ENCODE measurements at places on chromosomes 7 and 10.

GRCh38 chr10:69504576-69505250 lies 53.4 kb downstream of the TSPAN15 start:
- no peak for DNase-seq

DNA sequence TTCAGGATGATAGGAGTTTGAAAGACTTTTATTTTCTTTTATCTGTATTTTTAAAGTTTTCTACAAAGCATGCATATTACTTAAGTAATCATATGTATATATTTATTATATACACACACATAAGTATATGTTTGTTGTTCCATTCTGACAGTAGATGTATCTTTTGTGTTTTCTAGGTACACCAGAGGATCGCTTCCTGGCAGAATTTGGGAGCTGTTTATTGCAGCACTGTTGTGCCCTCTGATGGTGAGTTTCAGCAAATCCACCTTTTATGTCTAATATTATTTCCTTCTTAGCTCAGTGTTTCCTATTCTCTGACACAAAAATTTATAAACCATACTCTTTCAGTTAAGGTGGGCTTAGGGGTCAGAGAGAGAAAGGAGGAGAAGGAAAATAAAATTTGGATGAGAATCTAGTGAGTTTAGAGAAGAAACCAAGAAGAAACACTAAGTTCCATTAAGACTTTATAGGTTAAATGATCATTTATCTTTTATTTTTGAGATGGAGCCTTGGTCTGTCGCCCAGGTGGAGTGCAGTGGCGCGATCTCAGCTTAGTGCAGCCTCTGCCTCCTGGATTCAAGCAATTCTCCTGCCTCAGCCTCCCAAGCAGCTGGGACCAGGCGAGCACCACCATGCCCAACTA lies 59.2 kb upstream of the OIT3 start:
- DNase-seq: no peak

GRCh38 chr7:30427296-30428070 lies 51.1 kb downstream of the NOD1 start:
- no peak for DNase-seq

GRCh38 chr7:62361-63116 lies 129.8 kb upstream of the FAM20C start:
- no peak for DNase-seq

GRCh38 chr7:148789220-148789619 lies 90.5 kb downstream of the CUL1 start:
- DNase-seq: no peak

DNA sequence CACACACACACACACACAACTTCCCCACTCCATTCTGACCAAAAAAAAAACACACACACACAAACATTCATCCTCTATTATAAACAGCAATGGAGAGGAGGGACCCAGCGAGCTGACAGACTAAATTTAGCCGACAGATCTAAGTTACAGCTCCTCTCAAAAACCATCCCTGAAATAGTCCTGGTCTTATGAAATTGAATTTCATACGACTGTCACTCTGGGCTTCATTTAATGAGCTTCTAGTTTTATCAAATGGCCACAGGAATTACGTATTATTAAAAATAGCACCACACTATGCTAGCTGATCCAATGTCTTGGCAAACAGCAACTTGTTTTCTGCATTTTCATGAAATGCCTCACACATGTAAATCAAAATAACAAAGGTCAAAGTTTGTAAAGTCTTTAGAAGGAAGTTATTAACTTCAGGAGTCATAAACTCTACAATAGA lies 131.3 kb upstream of the ASAH2 start:
- no peak for DNase-seq

- DNase-seq: no peak
Observed at GRCh38 chr10:91974960-91975359, 51.4 kb downstream of the BTAF1 start.

- no peak for DNase-seq
Observed at GRCh38 chr10:88254091-88254490, 329.0 kb downstream of the RNLS start.

DNA sequence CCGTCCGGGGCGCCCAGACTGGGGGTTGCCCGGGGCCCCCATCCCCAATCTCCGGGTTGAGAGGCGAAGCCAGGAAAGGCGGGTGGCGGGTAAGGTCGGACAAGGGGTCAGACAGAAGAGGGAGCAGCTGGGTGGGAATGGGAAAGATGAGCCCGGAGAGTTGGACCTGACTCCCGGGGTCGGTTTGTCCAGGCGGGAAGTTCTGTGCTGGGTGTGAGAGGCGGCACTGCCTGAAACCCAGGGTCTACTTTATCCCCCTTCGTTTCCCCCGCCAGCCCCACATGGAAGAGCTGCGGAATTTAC lies 675 bp downstream of the SLC4A2 start:
- DNase-seq: no peak

DNA sequence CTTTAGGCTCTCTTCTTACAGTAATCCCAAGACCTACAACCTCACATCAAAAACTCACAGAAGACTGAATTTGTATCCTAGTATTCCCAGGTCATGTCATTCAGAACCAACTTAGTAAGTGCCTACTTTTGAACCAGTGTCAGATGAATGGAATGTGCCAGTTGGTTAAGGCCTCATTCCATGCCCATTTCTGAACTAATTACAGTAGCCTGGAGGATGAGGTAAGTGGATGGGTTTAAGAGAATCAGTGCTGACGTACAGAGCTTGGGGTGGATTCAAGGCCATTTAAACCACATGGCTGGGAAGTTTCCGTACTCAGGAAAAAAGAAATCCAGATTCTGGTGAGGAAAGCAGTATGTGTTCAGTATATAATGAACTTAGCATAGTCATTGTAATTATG lies 21.9 kb upstream of the FOXP2 start:
- no peak for DNase-seq

DNA sequence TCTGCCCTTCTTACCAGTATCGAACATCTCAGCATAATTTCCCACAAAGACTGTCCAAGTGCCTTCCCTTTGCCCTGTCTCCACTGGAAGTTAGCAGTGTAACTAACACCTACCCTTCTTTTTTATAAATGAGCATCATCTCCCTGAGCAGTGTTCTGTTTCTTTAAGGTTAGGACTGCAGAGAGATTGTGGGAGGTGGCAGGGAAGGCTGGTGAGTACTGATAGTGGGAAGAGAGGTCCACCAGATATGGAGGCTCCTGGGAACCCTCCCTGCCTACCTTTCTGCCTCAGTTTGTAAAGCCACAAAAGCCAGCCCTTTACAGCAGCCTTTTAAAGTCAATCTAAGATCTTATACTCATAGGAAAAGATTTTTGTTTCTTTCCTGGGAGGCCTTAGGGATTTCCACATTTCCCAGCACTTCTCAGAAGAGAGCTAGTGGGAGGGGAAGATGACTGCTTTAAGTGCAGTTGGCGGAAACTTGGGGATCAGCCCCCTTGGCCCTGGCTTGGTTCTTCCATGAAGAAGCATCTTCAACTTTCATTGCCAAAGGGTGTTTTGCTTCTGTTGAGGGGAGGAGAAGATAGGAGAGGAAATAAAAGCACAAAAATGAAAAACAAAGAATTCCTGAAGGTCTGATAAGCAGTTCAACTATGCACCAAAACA lies 36.6 kb upstream of the CALD1 start:
- no peak for DNase-seq

DNA sequence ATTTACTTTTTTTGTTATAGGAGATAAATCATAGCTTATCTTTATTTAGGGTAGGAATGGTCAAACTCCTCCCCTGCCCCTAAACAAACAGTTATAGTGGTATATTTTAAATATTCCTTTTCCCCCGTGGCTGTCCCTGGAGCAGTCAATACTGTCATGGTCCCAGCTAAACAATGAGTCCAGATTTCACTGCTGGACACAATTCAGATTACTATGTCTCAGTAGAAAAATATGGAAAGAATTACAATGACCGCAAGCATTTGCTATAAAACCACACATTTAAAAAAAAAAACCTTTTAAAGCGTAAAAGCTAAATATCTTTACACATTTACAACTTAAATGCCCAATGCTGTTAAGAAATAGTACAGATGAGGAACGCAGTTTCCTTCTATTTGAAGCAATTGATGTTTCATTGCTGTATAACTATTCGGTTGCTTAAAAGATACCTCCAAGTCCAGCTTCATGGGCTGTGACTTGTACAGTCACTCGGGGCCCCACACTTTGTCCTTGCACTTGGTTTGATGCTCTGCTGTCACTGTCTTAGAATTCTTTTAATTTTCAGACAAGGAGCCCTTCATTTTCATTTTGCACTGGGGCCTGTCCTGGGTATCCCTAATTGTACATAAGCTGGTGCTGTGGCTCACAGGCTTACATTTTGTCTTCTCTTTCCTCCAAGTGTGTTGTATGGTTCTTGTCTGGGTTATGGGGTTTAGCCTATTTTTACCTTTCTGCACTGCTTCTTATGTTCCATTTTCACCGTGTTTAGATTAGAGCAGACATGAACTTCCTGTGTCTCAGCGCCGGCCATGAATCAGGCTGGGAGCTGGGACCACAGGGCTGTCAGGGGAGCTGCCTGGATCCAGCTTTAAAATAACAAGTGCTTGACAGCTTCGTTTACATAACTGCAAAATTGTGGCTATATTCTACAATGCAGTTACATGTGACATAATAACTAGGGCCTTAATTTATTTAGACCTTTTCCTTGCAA lies 530.2 kb upstream of the FZD8 start:
- no peak for DNase-seq

GRCh38 chr10:78404296-78404695 lies 370.6 kb downstream of the RPS24 start:
- no peak for DNase-seq
